ENCODE measurements at places on chromosomes 12 and 14.

DNA sequence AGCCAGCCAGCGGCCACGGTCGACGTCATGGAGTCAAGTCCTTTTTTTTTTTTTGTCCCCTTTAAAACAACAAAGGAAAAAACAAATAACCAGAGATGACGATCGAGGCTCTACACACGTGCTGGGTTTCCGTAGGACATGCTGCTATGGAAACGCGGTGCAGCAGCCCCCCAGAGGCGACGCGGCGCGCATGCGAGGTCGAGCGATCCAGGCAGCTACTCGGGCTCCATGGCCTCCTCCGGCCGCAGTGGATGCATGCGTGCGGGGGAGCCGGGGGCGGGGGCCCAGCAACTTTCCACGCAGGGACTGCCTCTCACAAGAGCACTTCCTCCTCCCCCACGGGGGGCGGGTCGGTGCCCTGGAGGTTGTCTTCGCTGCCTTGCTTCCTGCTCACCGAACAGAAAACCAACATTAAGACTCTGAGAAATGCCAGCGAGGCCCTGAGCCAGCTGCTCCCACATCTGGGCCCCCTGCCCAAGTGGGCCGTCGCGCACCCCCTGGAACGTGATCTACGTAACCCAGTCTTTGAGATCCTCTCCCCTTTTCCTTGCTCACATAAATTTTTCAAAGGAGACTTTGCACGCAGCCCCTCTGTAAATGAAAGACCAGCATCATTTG lies 30.7 kb downstream of the P2RX4 start:
- DNase-seq = no peak

DNA sequence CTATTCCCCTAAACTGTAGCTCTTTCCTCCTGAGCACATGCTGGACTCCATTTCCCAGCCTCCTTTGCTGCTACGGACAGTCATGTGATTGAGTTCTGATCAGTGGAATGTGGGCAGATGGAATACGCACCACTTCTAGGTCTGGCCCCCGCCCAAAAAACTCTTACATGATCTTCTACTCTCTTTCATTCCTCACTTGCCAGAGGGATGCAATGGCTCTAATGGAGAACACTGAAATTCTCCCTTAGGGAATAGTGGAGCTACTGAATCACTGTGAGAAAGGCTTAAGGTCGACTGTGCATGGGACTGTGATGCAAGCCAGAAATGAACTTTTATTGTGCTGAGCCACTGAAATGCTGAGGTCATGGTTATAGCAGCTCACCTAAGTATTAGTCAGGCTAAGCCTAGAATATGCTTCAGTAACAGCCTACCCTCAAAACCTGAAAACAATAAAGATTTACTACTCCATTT lies 13.0 kb upstream of the TMED2 start:
- DNase-seq = peak; percentile 51

GRCh38 chr14:78448164-78449094 lies 278.3 kb downstream of the NRXN3 start:
- DNase-seq = no peak

DNA sequence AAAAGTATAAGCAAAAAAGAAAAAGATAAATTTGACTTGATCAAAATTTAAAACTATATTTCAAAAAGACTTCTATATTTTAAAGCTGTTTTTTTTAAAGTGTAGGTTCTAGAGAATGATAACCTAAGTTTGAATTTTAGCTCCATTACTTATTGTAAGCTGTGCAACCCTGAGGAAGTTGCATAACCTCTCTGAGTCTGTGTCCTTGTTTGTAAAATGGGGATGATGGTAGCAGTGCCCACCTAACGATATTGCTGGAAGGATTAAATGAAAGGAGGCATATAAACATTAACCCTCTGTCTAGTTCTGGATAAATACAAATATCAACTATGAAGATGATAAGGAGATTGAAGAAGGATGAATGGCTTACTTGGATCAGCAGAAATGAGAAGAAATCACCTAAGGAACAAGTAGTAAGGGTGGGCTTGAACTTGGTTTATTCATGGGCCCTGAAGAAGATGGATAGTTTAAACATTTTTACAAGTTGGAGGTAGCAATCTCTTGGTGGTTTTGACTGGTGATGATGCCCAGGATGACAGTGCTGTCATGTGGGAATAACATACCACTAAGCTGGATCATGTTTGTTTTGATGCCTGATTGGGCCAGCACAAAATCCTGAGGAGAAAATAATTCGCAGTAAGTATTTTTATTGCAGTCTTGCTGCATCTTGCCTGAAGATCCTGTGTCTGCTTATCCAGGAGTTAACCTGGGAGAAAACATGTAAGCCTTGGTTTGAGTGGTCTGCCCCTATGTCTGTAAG lies 35.0 kb downstream of the TXNRD1 start:
- DNase-seq = no peak

Data from NCI-H2171 (cell line).